H4 (cell line): ENCODE measurements at places on chromosomes 7 and 10. TPM values are rescaled to one million over a fixed set of nuclear protein-coding genes. Genes with fewer than 3 reads are reported as not detected.

The CLCN1 gene
- total RNA-seq = not detected in 2 replicates

The CYP3A5 gene
- total RNA-seq = not detected in 2 replicates

The PLOD3 gene
- 32.7 and 41.3 TPM in 2 replicates for total RNA-seq

The RNF133 gene
- total RNA-seq = not detected in 2 replicates

The PRKG1 gene
- total RNA-seq = 2.4 and 3.4 TPM in 2 replicates

The ATP6V1F gene
- total RNA-seq = 119 and 124 TPM in 2 replicates

DNA sequence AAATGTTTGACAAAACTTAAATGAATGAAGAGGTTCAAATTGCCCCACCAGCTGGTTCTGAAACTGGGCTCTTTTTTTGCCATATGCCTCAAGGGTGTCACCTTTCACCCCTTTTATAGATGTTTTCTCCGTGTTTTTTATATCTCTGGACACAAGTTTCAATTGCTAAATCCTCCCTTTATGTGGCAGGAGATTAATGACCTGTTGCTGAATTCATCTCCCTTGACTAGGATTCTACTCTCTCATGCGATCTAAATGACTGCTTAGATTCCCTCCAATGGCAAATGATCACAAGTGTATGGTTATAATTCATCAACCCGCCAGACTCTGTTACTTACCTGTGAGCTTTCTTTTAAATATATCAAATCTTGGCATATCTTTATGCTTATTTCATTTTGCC, 677.0 kb upstream of the POT1 start:
- no peak for DNase-seq

DNA sequence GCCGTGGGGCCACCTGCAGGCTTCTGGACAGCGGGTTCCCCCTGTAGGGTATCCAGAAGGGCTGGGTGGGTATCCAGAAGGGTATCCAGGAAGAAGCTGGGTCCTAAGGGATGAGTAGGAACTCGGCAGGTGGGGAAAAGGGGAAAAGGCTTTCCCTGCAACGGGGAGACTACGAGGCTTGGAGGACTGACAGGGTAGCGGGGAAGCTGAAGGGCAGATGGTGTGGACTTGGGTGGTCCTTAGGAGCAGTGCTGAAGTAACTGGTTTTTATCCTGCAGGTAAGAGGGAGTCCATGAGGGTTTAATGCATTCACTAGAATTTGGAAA, 525 bp downstream of the UBE2D4 start:
- DNase-seq = no peak

DNA sequence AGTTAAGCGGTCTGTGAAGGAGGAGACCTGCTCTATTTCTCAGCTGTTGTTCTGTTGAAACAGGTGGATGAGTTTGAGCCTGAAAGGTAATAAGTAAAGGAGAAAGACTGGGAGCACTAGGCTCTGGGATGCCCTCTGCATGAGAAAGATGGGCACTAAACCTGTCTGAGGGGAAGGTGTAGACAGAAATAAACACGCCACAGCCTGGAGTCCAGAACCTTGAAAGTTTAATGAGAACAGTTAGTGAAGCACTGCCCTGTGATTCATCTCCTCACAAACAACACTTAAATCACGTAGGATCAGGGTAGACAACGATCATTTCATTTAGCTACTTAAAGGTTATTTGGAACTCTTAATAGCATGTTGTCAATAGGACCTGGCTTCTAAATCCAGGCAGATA, 193.1 kb downstream of the PHTF2 start:
- no peak for DNase-seq

GRCh38 chr10:93746844-93747284, 10.9 kb upstream of the LGI1 start:
- peak; percentile 97 for DNase-seq

DNA sequence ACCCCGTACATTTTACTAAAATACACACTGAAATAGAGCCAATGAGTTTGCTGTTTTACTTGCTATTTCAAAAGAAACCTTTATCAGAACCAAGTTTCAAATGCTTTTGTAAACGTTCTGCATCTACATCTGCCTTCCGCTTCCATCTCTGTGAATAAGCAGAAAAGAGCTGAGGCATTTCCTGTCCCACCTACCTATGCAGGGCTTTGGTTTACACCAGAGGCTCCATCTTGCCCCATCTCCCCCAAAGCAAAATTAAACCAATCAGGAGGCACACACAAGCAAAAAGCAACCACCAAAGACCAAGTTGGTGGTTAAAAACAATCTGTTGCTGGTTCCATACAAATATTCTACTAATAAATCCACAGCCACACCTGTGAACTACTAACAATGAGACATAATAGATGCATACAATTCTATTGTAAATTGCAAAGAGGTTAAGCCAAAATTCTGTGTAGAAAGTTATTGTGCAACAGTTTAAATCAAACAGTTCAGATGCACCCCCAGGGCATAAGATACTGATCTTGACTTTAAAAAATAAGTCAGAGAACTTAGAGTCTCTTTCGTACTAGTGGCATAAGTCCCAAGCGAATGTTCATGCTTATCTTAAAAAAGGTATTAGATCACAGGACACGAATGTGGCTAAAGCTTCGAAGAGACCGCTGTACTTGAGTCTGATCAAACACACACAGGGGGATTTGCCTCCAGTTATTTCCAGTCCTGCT, 83.9 kb downstream of the FGFR2 start:
- no peak for DNase-seq

GRCh38 chr7:4749798-4750197, 25.6 kb upstream of the AP5Z1 start:
- DNase-seq = no peak

- DNase-seq = no peak
Measured at GRCh38 chr7:69827558-69827957, 229.3 kb downstream of the AUTS2 start.

GRCh38 chr7:123410273-123410904, 124.0 kb downstream of the IQUB start:
- DNase-seq = peak; percentile 95

GRCh38 chr10:34705563-34705962, 109.5 kb downstream of the PARD3 start:
- no peak for DNase-seq

DNA sequence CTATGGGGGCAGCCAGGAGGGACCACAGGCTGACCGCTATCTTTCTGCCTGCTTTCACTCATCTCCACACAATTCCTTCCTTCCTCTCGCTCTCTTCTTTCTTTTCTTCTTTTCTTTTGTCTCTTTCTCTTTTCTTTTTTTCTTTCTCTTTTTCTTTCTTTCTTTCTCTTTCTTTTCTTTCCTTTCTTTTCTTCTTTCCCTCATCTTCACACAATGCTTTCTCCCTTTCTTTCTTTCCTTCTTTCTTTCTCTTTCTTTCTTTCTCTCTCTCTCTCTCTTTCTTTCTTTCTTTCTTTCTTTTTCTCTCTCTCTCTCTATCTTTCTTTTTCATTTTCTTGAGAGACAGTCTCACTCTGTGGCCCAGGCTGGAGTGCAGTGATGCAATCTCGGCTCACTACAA, 6.8 kb upstream of the MUC12 start:
- DNase-seq = no peak

GRCh38 chr7:132029369-132030085, 473.1 kb upstream of the PODXL start:
- no peak for DNase-seq

- no peak for DNase-seq
Measured at GRCh38 chr7:130135208-130136205, 65.2 kb downstream of the KLHDC10 start.
